ENCODE measurements at places on chromosomes 16 and 17.

- DNase-seq: no peak
Measured at GRCh38 chr17:207775-208174, 26.3 kb upstream of the DOC2B start.

- DNase-seq: no peak
Measured at GRCh38 chr17:75776386-75777295, 8.0 kb upstream of the UNK start.

DNA sequence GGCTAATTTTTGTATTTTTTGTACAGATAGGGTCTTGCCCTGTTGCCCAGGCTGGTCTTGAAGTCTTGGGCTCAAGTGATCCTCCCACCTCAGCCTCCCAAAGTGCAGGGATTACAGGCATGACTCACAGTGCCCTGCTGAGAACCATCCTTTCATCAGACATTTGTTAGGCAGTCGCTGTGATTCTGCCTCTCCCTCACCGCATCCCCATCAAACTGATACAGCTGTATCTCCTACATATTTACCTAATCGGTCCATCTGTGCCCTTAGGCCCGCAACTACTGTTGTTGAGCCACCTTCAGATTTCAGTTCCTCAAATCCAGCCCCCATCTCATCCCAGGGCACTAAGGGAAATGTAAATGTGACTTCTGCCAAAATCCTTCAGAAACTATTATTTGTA is 2.0 kb upstream of the SLC43A2 start:
- no peak for DNase-seq

- DNase-seq: peak; percentile 7
Measured at GRCh38 chr17:76659928-76660655, 16.5 kb upstream of the ST6GALNAC1 start.

DNA sequence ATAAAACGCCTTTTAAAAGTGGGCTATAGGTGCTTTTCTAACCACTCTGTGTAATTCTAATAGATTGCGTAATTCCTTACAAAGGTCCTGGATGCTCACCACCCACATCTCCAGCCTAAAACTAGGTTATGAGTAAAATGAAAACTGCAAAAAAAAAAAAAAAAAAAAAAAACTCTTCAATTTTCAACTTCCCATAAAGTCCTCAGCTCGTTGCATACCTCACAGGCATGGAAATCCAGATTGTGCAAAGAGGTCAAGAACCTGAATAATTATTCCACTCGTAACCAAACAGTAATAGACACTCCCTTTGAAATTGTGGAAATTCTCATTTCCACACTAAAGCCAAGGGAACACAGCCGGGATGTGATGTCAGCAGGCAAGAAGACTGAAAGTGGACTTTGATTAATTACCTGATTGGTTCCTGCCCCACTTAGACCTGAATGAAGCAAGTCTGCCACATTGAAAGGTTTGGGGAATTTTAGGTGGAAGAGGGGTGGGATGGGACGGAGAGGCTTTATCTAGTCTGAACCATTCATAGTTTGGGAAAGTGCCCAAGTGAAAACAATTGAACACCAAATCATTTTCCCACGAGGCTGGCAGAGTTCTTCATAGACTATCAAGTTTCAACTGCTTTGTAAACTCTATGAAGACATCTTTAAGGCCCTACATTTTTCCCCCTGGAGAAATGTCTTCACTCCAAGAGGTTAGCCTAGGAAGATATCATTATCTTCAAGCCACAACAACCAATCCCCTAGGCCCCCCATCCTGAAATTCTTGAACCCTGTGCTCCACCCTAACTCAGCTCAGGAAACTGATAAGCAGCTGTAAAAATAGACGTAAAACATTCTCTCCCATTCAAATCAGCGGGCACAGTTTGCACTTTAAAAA is 49.1 kb upstream of the TANC2 start:
- DNase-seq: no peak

GRCh38 chr16:28826141-28826540 is 3.3 kb downstream of the ATXN2L start:
- no peak for DNase-seq

- no peak for DNase-seq
Measured at GRCh38 chr16:15417197-15417596, 17.2 kb upstream of the BMERB1 start.

GRCh38 chr16:13997526-13997925 is 73.6 kb upstream of the MRTFB start:
- DNase-seq: no peak

GRCh38 chr17:57902800-57903759 is 52.1 kb downstream of the CUEDC1 start:
- DNase-seq: peak; percentile 86

GRCh38 chr17:45046537-45047125 is 4.8 kb downstream of the DCAKD start:
- DNase-seq: no peak

GRCh38 chr17:227078-227945 is 45.9 kb upstream of the DOC2B start:
- DNase-seq: no peak

DNA sequence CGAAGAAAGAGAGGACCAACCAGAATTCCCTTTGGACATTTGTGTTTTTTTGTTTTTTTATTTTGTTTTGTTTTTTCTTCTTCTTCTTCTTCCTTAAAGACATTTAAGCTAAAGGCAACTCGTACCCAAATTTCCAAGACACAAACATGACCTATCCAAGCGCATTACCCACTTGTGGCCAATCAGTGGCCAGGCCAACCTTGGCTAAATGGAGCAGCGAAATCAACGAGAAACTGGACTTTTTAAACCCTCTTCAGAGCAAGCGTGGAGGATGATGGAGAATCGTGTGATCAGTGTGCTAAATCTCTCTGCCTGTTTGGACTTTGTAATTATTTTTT is 3.6 kb downstream of the SOX9 start:
- no peak for DNase-seq

- DNase-seq: no peak
Measured at GRCh38 chr16:78890373-78890895, 710.1 kb downstream of the MAF start.

- DNase-seq: no peak
Measured at GRCh38 chr17:77618173-77618572, 340.3 kb upstream of the TNRC6C start.

DNA sequence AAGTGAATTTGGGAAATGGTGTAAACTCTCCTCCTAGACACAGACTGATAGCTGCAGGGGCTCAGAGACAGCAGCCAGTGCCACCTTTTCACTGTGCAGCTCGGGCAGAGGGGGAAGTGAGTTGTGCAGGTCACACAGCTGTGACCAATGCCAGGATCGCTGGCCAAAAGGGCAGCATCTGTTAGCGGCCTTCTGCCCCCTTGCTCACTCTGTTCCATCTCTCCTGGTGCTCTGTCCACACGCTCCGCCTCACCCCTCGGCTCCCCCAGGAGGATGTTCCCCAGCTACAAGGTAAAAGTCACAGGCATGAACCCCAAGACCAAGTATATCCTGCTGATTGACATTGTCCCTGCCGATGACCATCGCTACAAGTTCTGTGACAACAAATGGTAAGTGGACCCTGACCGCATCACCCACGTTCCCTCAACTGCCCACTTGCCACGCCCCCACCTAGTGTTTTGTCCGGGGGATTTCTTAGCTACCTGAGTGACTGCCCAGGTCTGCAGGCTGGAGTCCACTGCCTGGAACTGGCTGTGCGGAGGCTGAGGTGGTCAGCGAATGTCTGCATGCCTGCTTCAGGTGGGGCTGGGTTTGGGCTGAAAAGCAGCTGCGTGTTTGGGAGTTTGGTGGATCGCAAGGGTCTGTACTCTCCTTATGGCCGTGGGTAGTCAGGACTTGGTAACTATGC is 13.5 kb downstream of the TBX4 start:
- no peak for DNase-seq

DNA sequence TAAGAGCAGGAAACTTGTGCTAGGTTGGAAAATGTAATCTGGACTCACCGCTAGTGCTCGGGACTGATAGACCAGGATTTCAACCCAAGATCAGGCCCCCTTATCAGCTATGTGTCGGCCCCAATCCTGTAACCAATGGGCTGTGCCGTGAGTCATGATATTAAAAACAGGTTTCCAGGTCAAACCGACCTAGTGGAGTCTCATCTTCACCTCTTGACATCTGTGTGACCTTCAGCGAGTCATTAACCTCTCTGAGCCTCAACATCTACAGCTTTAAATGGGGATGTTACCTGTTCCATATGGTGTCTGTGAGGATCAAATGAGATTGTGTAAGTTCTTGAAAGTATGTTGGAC is 512 bp downstream of the PMM2 start:
- no peak for DNase-seq

- no peak for DNase-seq
Measured at GRCh38 chr16:53998024-53998810, 288.4 kb downstream of the IRX3 start.

DNA sequence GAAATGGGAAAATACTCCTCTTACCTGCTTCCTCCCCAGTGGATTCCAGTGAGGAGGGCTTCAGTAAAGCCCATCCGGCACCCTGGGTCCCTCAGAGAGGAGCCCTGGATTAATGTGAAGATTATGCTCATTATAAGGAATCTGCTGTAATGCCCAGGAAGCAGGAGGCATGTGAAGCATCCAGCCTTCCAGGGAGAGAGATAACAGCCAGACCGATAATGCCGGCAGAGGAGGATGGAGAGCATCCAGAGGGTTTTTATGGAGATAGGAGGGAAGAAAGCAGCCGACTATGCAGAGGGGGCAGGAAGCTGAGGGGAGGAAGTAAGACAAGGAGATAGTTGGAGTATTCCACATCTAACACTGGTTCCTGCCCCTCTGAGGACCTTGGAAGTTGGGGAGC is 53.7 kb upstream of the TMEM132E start:
- no peak for DNase-seq

- DNase-seq: no peak
Measured at GRCh38 chr16:9035996-9036395, 55.4 kb upstream of the HAPSTR1 start.

GRCh38 chr16:3035289-3035971 is 1.3 kb downstream of the BICDL2 start:
- DNase-seq: no peak

Measured in GM13976 (cell line).